ENCODE measurements at places on chromosomes 5 and 9.

GRCh38 chr5:122083535-122083934 is 5.5 kb upstream of the LOX start:
- no peak for DNase-seq

DNA sequence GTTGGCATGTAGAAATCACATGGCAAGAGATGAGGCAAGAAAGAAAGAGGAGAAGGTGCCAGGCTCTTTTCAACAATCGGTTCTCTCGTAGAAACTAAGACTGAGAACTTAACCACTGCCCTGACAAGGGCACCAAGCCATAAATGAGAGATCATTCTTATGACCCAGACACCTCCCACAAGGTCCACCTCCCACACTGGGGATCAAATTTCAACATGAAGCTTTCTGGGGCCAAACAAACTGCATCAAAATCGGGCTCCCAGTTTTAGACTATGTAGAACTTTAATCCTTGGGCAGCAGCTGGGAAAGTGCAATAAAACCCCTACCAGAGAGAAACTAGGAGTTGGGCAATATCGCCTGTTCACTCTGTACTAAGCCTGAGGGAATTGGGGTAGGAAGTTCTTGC is 150.2 kb upstream of the CCDC152 start:
- DNase-seq = no peak

DNA sequence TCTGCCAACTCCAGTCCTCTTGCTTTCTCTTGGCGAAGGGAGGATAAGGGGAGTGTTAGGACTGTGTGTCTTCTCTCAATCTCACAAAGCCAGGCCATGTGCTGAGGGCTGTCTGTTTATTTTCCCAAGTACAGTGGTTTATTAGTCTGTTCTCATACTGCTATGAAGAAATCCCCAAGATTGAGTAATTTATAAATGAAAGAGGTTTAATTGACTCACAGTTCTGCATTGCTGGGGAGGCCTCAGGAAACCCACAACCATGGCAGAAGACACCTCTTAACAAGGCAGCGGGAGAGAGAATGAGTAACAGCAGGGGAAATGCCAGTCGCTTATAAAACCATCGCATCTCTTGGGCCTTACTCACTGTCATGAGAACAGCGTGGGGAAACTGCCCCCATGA is 36.2 kb upstream of the CKS2 start:
- DNase-seq = peak; percentile 20

DNA sequence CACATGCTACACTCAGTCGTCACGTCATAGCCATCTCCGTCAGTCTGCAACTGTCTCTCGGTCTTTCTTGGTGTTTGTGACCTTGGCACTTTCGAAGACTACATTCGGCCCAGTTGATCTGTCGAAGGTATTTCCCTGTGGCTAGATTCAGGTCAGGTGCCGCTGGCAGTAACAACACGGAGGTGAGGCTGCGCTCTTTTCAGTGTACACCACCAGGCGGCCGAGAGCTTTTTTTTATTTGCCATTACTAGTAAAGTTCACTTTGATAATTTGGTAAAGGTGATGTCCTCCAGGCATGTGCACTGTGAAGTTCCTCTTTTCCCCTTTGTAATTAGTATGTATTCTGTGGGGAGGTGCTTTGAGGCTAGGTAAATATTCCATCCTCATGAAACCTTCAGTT is 49.7 kb downstream of the RNF130 start:
- DNase-seq = no peak

DNA sequence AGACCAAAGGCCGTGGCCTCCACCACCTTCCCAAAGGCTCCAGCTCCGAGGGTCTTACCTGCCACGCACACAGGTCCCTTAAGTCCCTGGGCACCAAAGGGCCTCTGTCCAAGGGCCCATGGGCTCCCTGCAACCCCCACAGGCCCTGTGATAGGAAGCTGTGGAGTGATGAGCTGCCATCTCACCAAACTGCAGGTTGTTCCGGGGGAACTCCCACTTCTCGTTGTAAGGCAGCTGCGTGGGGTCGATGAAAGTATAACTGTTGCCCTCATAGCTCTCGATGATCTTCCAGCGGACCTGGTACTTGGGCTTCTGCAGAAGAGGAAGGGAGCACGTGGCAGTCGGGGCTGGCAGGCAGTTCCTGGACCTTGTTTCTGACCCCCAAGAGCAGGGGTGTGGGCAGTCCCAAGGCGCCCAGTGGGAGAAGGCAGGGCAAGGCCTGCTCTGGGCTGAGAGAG is 24.8 kb downstream of the CSF1R start:
- no peak for DNase-seq

- no peak for DNase-seq
These were observed 85.6 kb downstream of the C5orf15 start for GRCh38 chr5:133882846-133883245.

DNA sequence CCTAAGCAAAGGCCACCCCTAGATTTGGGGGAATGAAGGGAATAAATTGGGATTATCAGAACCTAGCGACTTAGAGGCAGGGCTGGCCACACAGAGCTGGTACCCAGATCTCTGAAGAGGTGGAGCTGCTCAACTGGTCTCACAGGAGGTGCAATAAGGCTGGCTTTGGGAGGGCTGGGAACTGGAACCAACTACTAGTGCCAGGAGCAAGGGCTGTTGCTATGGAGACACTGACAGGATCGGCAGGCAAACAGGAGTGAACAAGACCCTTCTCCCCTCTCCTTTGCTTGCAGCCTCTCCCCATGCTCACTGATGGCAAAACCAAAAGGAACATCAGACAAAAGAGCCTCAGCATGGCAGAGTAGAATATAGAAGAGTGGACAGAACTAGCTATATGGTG is 17.0 kb upstream of the WHRN start:
- no peak for DNase-seq

- no peak for DNase-seq
These were observed 103.9 kb upstream of the DMRT1 start for GRCh38 chr9:737400-738120.

DNA sequence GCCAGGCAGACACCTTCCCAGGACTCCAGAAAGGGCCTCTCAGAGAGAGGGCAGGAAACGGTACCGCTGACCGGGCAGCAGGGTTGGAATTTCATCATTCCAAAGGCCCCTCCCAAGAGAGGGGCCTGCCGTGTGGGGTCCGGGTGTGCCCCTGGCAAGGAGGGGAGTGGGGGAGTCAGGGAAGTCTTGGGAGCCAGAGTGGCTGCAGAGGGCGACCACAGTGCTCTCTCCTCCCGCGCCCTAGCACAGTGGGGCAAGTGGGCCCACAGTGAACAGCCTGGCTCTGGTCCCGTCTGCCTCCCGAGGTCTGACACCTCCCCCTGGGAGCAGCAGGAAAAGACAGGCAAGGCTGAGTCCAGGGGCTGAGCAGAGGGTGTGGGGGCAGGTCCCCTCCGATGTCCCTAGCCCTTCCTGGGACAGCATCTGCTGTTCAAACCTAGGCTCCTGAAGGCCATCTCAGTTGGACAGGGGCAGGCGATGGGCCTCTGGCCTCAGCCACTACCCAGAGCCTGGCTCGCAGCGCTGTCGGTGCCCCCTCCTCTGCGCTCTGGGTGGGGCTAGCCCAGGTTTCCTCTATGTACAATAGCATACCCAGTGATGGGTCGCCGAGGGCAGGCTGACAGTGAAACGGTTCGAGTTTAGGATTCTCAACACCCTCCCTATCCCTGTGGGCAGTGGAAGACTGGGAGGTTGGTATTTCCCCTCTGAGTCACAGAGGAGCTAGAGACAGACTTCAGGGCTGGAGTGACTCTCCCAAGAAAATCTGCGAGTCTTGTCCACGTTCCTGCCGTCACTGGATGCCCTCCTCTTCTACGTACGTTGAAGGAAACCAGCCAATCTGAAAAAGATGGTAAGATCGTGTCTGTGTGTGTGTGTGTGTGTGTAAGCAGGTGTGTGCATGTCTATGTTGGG is 25.4 kb upstream of the SARDH start:
- no peak for DNase-seq

DNA sequence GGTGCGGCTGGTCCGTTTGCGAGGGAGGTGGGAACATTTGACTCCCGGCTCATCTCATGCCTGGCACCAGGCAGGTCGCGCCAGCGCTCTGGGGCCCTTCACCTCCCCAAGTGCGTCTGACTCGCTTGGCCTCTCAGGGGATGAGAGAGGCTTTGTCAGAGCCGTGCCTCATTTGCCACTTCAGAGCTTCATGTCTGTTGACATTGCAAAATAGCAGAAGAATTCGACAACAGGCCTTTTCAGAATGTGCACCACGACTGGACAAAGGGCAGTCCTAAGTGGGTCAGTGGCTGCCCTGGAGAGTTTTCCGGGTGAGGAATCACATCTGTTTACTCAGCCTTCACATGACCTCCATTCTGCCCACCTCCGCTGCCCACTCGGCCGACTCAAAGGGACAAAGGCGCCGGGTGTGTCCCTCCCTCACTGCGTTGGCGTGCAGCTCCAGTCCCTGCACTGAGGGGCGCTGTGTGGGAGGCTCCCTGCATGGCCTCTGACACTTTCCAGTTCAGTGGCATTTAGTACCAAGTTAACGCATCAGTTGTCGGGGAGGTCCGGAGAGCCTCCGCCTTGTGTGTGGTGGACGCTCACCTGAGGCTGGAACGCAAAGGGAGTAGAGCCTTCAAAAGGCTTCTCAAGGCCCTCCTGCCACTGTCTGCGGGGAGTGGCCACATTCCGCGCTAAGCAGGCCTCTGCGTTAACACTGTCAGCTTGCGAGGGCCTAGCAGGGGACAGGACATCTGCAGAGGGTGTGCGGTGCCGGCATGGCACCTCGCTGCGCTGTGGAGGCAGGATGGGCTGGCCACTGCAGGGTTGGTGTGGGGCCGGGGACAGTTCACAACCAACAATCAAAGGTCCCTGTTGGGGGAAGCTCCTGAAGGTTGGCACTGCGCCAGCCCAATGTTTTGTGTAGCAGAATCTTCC is 171.5 kb downstream of the NXNL2 start:
- DNase-seq = no peak

DNA sequence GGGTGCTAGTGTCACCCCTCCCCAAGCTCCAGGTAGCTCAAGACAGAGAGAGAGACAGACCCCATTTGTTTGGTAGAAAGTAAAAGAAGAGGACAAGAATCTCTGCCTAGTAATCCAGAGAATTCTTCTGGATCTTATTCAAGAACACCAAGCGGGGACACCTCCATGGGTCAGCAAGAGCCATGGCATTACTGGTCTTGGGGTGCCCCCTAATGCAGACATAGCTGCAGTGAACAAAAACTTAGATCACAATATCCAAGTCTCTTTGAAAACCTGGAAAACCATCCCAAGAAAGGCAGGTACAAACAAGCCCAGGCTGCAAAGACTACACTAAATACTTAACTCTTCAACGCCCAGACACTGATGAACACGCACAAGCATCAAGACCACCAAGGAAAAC is 29.9 kb upstream of the PDE4D start:
- no peak for DNase-seq

GRCh38 chr5:77855369-77855768 is 79.2 kb upstream of the TBCA start:
- no peak for DNase-seq

GRCh38 chr5:98777295-98777694 is 3.8 kb downstream of the RGMB start:
- DNase-seq = no peak

GRCh38 chr9:32864971-32865370 is 81.6 kb downstream of the TMEM215 start:
- no peak for DNase-seq

GRCh38 chr9:133726401-133727276 is 11.5 kb downstream of the SARDH start:
- DNase-seq = no peak

DNA sequence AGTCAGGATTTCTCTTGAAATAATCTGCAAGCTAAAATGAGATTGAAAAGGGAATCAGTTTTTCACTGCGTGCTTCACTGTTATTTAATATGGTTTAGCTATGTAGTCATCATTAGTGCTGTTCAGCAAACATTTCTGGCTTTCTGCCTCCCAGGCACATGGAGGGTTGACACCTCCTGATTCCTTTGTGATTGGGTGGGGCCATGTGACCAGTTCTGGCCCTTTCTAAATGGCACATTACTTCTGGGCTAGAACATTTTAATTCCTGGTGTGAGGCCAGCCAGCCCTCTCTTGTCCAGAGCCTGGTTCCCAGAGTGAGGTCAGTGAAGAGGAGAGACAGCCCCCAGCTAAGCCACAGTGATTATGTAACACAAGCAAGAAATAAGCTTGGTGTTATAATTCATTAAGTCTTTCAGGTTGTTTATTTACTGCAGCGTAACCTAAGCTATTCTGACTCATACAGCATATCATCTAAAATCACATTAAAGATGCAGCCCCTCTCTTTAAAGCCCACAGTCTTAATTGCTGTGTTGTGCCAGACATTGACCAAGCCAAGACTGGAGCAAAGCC is 17.4 kb upstream of the ARSI start:
- no peak for DNase-seq

DNA sequence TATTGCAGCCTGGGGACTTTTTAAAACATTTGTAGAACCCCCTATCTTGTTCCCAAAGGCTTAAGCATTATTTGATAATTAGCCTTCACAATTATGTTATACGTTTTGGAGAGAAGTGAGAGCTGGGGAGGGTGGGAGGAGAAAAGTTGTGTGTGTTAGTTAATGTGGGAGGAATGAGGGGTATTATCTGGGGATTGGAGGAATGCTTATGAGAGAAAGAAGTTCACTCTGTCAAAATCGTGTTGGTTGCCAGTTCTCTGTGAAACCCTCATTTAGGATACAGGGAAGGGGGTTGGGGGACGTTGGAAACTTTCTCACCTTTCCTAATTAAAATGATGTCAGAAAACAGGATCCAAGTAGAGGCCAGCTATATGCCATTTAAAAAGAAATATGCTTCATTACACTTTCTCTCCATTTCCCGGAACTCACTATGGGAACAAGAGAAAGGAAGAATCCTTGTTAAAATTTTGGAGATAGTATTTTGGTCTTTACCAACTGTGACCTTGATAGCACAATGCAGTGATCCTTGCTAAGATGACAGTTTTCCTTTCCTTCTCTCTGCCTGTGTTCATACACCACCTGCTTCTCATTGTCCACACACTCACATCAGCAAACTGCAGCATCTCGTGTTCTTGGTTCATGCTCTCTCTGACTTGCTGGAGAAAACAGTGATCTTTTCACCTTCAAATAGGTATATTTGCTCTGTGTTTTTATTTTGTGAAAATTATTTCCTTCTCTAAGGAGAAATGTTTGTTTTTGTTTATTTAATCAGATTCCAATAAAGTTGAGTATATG is 336.7 kb upstream of the CLINT1 start:
- no peak for DNase-seq

GRCh38 chr5:68110264-68110663 is 105.3 kb upstream of the PIK3R1 start:
- DNase-seq = no peak

GRCh38 chr9:90958328-90958727 is 156.7 kb downstream of the SYK start:
- no peak for DNase-seq

DNA sequence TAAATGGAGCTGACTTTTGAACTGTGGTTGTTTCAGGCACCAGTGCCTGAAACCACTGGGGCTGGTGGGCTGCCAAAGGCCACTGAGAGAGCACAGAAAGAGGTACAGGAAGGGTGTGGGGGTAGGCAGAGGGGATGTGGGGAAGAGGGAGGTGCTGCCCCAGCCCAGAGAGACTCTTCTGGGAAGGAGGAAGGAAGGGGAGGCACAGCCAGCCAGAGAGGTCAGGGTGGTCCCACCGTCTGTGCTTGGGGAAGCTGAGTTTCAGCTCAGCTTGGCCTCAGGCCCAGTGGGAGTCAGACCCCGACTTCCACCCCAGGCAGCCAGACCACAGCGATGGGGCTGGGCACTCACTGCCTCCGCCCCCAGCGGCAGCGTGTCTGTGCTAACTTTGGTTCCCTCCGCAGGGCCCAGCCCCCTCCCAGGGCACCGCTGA is 8.6 kb upstream of the PHYKPL start:
- DNase-seq = peak; percentile 40

- DNase-seq = no peak
These were observed 141.6 kb downstream of the NR3C1 start for GRCh38 chr5:143261748-143262392.

- DNase-seq = peak; percentile 68
These were observed at the start of gene ALDH1B1 for GRCh38 chr9:38392235-38393127. TSS of gene ALDH1B1 (plus strand) at chr9:38392702. CDS start at chr9:38395749, 3,047 bp downstream.

GRCh38 chr5:158152136-158152535 is 293.2 kb upstream of the CLINT1 start:
- no peak for DNase-seq
